Activated CD4-positive, alpha-beta T cell treated with anti-CD3 and anti-CD28 coated beads, Interleukin-10, Interleukin-2, amounts not matched to agents 100 ng/mL and 50 ng/mL, durations not matched to agents 16 hours and 8 hours (primary cell): ENCODE measurements at places on chromosomes 3 and 15.
A peak's percentile ranks its signal among the peaks of the same experiment; 100 is the strongest.

DNA sequence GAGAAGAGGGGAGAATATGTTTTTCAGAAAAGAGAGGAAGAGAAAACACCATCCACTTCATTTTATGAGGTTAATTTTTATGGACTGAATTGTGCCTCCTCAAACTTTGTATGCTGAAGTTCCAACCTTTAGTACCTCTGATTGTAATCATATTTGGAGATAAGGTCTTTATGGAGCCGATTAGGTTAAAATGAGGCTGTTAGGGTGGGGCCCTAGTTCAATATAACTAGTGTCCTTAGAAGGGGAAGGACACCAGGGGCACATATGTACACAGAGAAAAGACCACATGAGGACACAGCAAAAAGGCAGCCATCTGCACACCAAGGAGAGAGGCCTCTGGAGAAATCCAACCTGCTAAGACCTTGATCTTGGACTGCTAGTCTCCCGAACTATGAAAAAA, 38.9 kb upstream of the TCF12 start:
- no peak for DNase-seq

DNA sequence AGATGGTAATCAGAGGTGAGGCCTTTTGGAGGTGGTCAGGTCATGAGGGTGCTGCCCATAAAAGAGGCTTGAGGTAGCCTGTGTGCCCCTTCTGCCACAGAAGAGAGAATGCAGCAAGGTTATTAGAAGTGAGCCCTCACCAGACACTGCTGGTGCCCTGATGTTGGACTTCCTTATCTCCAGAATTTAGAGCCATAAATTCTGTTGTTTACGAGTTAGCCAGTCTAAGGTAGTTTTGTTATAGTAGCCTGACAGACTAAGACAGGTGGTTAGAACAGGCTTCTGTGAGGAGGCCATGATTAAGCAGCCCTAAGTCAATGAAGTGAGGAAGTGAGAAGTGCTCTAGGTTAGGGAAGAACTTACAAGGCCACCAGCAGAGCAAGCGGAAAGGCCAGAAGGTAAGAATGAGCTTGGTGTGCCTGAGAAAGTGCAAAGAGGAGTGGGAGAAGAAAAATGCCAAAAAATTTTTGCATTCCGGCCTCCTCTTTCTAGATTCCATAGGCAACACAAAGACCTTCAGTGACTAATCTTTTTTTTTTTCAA, 44.2 kb upstream of the STT3B start:
- DNase-seq, result no peak

GRCh38 chr3:110016235-110016815, 679.0 kb upstream of the DPPA4 start:
- DNase-seq, result no peak

DNA sequence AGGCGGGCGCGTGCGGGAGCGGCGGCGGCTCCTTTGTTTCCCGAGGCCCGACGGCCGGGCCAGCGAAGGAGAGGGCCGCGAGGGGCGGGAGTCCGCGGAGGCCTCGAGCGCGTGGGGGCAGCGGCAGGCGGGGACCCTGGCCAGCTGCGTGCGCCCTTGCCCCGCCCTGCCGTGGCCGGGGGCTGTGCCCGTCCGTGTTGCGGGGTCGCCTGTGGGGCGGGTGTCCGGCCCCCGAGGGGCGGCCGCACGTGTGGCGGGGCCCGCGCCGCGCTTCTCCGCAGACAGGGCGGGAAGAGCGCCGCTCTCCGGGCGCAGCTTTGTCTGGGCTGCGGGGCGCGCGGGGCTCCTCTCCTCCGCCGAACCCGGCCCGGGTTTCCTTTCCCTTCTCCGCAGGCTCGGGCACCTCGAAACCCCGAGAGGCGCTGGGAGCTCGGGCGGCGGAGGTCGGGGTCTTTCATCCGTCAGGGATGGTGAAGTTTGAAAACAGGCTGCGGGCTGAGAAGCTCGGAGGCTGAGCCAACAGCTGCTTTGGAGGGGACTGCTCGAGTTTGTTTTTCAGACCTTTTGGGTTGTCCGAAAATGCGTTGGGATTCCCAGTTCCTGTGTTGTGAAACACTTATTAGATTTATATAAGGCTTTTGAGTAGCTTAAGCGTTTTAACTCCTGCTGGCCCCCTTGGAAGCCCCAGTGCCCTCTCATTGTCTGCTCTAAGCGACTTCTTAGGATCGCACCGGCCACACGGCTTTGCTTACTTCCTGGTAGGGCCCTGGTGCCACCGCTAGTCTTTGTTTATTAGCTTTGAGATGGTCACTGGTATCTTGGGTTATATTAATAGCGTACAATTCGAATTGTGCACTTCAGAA, 817 bp downstream of the USP3 start:
- peak; percentile 57 for DNase-seq

GRCh38 chr15:33959844-33960548, 8.3 kb upstream of the CHRM5 start:
- DNase-seq, result no peak

DNA sequence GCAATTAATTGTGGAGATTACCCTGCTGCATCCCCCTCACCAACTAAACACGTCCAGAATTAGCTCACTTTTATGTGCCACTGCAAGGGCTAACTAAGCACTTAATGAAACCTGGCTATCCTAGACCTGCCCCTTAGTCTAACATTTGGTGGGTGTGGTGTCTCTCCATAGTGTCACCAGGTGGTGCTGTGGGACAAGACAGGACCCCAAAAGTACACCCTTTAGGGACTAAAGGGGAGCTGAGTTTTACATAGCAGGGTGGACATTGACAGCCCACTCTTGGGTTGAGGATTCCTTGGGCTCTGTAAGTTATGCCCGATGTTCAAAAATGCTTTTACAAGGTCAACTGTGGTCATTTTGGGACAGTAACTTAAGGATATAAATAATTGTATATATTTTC, 5.7 kb downstream of the DUT start:
- DNase-seq, result peak; percentile 32

DNA sequence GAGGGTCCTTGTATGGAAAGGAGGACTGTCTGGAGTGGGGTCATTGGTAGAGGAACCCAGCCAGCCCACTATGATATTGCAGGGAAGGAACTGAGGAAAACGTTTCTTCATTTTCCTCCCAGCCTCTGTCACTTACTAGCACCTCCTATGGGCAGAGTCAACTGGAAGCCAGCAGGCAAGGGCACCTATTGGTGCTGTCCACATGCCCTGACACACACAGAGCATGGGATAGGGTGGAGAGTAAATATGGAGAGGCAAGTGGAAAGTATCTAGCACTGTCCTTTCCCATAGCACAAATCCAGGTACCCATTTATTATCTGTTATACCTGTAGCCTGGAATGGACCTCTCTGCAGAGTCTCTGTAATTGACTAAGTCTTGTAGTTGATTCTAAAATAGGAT, 285.6 kb downstream of the WDR72 start:
- no peak for DNase-seq

GRCh38 chr3:61841111-61841845, 279.9 kb downstream of the PTPRG start:
- DNase-seq, result no peak

GRCh38 chr15:25850154-25851111, 12.7 kb downstream of the ATP10A start:
- DNase-seq, result peak; percentile 82

DNA sequence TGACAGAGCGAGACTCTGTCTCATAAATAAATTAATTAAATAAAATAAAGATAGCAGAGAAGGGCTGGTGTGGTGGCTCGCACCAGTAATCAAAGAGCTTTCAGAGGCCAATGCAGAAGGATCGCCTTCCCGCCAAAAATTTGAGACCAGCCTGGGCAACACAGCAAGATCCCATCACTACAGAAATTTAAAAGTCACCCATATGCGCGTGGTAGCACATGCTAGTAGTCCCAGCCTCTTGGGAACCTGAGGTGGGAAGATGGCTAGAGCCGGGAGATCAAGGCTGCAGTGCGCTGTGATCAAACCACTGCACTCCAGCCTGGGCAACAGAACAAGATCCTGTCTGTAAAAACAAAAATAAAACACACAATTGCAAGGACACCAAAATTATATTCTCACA, 9.6 kb downstream of the SMARCC1 start:
- no peak for DNase-seq

- DNase-seq, result no peak
Observed at GRCh38 chr15:62187910-62188309, 22.8 kb upstream of the C2CD4B start.

- DNase-seq, result no peak
Observed at GRCh38 chr3:122998856-122999255, 28.7 kb downstream of the SEMA5B start.

- no peak for DNase-seq
Observed at GRCh38 chr3:12235691-12236090, 53.2 kb upstream of the PPARG start.

DNA sequence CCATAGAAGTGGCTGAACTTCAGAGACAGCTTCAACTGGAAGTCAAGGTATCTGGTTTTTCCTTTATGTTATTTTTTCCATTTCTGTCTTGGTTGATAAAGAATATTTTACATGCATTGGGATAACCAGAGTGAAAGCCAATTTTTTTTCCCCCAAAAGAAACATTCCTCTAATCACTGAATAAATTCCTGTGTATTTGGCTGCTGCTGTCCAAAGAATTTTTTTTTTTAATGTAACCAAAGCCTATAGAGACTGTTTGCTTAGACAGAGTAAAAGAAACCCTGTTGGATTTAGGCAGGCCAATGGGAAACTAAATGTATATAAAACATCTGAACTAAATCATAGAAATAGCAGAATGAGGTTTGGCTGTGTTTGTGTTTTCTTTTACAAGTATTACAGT, 75.2 kb downstream of the CGNL1 start:
- DNase-seq, result no peak

- DNase-seq, result no peak
Observed at GRCh38 chr3:185549651-185550111, 2.7 kb downstream of the LIPH start.

- peak; percentile 73 for DNase-seq
Observed at GRCh38 chr15:66603301-66604179, 37.7 kb upstream of the LCTL start.

DNA sequence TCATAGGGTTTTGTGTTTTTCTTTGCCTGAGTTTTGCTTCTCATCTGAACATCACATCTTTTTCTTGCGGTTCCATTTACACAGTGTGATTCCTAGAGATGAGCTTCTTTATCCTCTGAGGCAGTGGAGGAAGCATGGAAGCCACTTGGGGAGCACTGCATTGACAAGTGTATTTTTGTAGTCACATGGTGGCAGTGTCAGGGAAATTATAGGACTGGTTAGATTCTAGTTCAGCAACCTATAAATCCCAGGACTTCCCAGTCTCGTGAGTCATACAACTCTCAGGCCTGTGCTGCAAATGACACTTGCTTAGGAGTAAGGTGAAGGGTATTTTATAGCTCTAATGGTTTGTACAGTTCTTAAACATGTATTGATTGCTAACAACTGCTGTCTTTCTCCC, 58.4 kb downstream of the RBM6 start:
- DNase-seq, result no peak

DNA sequence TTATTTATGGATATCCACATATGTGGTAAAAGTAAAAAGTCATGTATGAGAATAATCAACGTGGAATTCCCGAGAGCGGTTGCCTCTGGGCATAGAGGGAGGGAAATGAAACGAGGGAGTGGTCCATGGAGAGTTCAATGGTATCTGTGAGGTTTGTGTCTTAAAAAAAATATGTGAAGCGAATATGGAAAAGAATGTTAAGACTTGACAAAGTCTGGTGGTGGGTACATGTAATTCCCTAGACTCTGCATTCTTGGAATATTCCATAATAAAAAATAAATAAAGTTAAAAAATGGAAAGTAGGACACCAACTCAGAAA, 28.4 kb downstream of the FAM43A start:
- no peak for DNase-seq

DNA sequence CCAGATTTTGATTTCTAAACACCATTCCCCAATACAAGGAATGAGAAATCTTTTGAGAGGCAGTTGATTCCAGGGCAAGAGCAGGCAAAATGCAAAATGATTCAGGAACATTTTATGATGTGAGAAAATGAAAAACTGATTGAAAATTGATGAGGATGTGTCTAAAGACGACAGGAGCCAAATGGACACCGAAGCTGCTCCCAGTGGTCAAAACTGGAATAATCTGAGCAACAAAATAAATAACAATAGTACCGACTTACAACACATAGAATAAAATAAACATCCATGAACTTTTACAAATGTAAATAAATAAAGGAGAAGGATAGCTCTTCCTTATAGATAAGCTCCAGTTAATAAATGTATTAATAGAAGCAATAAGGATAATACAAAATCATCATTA, 186.8 kb downstream of the OCA2 start:
- DNase-seq, result no peak
